Germinal center (tissue), 1 donor: ENCODE measurements at places on chromosomes 1 and 21.
A peak's percentile ranks its signal among the peaks of the same experiment; 100 is the strongest.

GRCh38 chr1:21270086-21270689 is 20.1 kb downstream of the ECE1 start:
- DNase-seq, result peak; percentile 84

DNA sequence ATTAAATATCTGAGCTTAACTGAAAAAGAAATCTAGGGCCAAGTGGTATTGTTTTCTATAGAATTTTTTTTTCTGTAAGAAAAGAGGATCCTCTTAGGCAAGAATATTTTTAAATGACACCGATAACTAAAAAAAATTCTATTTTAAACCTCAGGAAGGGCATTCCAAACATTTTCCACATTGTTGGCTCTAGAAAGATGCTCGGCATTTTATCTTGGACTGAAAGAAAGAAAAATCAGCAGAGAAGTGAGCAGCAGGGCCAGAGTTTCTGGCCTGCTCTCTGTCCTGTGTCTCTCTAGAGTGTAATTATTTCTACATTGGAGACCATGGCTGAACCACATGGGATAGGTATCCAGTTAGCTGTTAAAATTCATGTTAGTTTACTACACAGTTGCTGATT is 192.5 kb upstream of the GREM2 start:
- DNase-seq, result no peak

DNA sequence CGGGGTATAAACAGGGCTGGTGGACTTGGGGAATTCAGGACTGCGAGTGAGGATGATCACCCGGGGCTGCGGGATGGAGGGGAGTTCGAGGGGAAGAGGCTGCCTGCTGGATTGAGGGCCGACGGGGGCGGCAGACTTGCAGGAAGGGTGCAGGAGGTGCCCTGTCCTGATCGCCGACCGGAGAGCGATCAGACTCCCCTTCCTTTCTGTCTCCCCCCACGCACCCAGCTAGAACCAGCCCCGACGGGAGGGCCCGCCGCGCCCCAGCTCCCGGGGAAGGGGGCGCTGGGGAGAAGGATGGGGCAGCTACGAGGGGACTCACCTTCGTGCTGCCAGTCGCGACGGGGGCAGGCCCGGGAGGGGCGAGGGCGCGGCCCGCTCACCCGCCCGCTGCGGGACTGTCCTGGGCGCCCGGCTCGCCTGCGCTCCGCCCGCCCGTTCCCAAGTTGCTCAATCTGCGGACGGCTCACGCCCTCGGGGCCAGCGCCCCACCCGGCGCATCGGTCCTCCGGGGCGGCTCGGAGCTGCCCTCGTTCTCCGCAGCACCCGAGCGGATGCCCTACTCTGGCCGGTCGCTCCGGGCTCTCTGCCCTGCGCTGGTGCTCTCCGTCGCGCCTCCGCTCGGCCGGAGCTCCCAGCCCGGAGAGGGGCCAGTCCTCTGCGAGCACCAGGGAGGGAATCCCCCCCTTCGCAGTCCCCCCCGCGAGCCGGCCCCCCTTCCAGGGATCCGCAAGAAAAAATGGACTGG is at the start of gene RSPO1:
TSS of gene RSPO1 (minus strand) at position 649 of the 748 bp plus-strand sequence. CDS start 5,231 bp downstream, outside the sequence.
- peak; percentile 20 for DNase-seq

DNA sequence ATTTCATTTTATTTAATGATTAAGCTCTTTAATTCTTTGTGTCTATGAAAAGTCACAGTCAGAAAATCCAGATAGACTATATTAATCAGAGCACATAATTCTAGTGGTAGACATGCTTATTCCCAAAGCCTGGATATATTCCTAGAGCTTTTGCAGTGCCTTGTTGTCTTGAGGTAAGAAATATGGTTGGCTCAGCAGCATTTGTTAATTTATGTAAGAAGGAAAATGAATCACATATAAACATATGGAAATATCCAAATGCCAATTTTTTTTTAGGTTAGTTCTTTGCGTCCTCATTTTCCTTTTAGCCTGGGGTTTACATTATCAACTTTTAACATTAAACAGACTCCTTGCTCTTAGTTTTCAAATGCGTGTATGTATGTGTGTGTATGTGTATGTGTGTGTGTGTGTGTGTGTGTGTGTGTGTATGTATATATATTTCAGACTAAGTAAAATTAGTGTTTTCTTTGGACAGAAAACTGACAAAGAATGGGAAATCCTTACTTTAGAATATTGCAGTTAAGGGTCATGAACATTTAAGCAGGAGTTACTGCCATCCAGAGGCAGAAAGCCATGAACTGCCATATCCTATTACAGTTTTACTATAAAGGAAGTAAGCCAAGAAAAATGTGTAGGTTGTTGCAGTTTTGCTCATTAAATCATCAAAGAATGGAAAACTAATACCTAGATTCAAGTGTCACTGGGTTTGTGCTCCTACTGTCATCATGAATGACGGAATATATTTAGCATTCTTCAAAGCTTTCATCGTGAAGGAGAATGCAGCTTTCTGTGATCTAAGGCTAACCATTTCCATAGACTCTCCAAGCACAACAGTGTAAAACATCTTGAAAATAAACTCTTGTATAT is 477.1 kb upstream of the NR5A2 start:
- no peak for DNase-seq

- DNase-seq, result no peak
Measured at GRCh38 chr1:156865258-156865657, 4.6 kb downstream of the NTRK1 start.

DNA sequence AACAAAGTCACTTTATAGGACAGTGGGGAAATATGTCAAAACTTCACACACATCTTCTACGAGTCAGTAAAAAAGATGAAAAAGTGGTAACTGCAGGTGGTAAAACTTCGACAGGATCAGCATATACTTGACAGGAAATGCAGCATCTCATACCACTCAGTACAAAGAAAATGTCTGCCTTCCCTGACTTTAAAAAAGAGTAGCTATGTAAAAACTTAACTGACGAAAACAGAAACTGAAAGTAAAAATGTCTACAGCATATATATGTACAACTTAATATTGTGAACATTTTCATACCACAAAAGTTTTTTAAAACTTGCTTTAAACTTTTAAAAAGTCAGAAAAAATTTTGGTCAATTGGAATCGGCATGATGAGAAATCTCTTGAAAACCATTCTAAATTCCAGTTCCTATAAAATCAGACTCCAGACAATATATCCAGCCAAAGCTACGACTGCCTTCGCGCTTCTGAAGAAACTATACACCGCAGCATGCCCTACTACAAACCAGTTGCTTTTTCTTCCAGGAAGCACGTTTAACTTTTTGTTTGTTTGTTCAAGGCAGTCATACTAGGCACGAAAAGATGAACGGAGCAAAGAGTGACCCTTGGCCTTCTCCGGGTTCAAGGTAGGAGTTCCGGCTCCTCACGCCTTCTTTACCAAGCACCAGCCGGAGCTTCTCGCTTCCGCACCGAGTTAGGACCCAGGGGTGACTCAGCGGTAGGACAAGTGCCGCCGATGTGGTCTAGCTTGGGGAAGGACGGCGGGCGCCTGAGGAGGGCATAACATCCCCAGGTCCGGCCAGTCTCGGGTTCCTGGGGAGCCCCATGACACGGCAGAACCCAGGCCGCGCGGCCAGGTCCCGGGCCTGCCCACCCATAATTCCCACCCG is 612 bp downstream of the PSMA5 start:
- peak; percentile 47 for DNase-seq

DNA sequence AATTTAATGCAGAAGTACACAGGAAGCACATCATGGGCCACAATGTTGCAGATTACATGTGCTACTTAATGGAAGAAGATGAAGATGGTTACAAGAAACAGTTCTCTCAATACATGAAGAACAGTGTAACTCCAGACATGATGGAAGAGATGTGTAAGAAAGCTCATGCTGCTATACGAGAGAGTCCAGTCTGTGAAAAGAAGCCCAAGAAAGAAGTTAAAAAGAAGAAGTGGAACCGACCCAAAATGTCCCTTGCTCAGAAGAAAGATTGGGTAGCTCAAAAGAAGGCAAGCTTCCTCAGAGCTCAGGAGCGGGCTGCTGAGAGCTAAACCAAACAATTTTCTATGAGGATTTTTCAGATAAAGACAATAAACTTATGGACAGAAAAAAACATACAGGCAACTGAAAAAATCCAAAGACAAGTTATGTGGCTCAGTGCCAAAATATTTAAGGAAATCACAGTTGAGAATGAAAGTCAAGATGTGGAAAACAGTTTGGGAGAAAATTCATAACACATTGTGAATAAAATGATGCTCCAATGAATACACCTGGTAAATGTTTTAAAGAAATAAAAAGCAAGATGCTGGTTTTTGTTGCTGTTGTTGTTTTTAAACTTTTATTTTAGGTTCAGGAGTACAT is 2.8 kb upstream of the ZNF644 start:
- DNase-seq, result no peak

- no peak for DNase-seq
Measured at GRCh38 chr21:31497914-31498313, 153.9 kb upstream of the TIAM1 start.

GRCh38 chr21:25427828-25428227 is 179.5 kb downstream of the MRPL39 start:
- no peak for DNase-seq

DNA sequence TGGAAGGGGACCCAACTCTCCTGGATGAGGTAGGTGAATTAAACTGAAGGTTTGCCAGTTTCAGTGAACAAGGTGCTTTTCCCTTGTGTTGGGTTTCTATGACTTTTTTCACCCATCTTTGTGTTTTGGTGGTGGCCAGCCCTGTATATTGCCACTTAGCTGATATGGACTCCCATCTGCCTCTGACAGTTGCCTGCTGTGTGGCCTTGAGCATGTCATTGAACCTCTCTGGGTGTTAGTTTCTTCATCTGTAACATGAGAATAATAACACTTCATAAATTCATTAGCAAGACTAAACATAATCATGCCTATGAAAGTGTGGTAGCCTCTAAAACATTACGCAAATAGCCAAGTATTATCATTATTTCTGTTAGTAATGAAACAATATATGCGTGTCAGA is 141.7 kb downstream of the PBX1 start:
- no peak for DNase-seq
